H1 (cell line): ENCODE measurements at places on chromosomes 3 and 15. TPM values are rescaled to one million over a fixed set of nuclear protein-coding genes. Genes with fewer than 3 reads are reported as not detected.

The IL17RD gene
- total RNA-seq, result 41.3 and 48.9 TPM in 2 replicates

DNA sequence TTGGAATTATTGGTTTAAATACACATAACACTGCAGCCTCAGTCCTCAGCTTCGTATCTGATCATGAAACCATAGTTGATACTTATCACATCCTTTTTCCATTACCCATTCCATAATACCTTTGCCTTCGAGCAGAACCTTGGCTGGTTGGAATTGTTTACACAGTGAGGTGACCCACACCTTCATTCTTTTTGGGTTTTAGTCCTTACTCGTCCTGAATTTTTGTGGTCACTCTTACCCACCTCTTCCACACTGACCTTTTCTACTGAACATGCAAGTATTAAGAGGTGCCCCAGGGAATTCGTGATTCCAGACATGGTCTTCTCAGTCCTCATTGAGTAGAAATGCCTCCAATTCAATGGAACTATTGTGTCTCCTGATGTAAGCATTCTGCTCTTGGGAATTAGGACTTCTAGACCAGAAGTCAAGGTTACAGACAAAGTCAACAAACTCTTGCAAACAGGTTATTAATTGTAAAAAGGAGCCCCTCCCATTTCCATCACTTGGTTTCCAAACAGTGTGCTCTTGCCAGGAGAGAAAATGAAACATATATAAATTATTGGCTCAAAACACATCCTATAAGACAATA lies 37.7 kb downstream of the SCN11A start:
- DNase-seq, result no peak

GRCh38 chr3:45612138-45612537 lies 17.6 kb downstream of the LIMD1 start:
- no peak for DNase-seq

- no peak for DNase-seq
These were observed 110.8 kb downstream of the BBX start for GRCh38 chr3:107633327-107634098.

GRCh38 chr3:136725468-136725867 lies 26.7 kb downstream of the STAG1 start:
- no peak for DNase-seq

GRCh38 chr3:2130726-2131125 lies 32.1 kb downstream of the CNTN4 start:
- DNase-seq, result no peak

DNA sequence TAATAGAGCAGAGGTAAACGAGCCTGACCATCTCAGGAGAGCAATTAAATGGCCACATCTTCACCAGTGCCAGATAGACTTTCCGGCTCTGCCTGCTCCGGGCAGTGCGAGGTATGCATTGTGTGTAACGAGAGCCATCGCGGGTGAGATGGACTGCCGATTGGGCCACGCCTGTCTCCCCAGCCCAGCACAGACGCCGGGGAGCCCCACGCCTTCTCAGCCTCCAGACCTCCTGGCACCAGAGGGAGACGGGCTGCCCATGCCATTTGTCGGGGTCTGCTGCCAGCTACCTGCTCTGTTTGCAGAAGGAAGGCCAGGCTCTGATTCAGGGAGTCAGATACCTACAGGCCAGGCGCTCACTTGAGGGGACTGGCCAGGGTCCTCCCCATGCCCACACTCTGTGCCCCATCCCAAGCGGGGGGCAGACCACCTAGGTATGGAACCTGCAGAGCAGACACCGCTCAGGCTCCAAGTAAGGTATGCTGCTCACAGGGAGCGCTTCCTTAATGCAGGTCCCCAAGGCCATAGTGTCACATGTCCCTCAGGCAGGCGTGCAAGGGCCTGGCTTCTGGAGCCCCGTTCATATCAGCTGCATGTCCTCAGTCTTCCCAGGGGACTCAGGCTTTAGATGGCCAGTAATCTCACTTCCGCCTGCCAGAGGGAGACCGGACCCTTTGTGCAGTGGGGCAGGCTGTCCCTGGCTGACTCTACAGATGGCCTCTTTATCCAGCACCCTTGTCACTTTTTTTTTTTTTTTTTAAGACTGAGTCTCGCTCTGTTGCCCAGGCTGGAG lies 62.2 kb downstream of the DNAJB8 start:
- DNase-seq, result no peak

GRCh38 chr15:47194718-47195117 lies 522.6 kb upstream of the SEMA6D start:
- DNase-seq, result no peak

DNA sequence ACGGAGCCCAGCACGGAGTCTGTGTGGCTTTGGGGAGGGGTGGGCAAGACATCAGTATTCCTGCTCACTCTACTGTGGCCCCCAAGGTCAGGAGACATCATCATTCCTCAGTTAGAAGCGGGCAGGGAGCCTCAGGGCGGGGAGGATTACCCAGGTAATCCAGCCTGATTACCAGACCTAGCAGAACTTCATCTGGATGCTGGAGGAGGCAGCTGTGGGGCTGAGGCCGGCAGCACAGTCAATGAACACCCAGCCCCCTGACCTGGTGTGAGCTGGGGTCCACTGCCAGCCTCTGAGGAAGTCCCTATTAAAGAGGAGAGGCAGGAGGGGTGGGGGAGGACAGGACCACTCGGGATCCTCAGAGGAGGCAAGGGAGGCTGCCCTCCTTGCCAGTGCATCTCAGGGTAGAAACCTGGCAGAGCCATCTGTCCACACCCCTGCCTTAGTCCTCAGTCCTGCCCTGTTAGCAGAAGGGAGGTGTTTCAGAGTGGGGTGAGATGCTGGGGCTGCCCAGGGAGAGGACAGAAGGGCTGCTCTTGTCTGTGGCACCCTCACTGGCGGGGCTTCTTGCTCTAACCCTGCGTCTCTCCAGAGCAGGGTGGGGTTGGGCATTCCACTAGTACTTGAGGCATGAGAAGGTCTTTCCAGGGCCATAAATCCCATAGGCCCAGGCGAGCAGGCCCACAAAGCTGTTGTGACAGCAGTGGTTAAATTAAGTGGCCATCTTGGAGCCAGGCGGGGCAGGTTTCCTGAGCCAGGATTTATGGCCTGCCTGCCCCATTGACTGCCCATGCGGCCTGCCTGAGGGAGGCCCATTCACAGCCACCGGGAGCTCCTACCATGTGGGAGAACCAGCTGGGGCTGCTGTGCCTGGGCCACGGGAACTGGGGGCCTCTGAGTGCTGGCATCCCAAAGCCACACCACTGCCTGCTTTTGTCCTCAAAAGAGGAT lies 82.1 kb downstream of the LINGO1 start:
- no peak for DNase-seq

GRCh38 chr3:196694202-196694638 lies 17.8 kb downstream of the CEP19 start:
- no peak for DNase-seq

DNA sequence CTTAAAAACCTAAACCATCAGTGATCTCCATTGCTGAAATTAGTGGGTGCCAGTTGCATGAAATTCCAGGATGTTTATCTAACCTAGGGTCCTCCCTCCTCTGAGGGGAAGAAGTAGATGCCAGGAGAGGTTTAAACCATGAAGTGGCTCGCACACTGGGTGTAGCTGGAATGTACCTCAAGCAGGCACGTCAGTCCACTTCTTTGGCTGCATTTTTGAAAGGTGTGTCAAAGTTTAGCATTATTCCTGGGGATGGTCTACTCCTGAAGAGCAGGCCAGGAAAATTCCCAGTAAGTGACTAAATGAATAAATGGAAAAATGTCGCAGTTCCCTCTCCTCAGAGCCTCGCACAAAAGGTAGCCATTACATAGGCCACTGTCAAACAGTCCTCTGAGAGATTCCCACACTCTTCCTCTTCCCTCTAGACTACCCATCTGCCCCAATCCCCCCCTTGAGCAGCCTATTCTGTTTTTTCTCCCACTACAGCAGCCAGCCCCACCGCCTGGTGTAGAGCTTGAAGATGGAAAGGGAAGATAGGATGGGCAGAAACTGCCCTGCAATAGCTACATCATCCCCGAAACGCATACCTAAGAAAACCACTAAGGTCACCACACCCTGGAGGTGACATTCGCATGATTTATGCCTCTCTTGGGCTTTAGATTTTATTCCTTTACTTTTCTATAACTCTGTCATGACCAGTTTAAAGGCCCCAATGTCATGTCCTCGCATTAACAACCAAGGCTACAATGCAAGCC lies 655 bp upstream of the TMOD3 start:
- DNase-seq, result no peak

- DNase-seq, result no peak
These were observed 1.7 kb downstream of the RAB11A start for GRCh38 chr15:65870889-65871533.

DNA sequence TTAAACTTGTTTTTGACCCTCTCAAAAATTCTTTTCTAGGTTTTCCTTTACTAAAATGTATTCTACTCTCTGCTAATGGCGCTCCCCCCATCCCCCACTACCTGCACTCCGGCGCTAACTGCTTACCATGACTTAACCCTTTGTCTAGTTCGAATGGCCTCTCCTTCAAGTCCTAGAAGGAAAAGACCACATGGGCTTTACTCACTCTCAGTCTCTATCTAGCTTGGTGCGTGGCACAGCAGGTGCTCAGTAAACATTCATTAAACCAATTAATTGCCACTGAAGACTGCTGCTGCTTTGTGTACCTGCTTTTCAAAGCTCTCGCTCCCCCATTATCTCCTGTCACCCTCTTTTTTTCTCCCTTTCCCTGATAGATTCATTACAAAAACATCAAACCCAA lies 457.7 kb upstream of the THRB start:
- DNase-seq, result peak; percentile 50
